ENCODE measurements at places on chromosomes 5 and 9. TPM values are rescaled to one million over a fixed set of nuclear protein-coding genes. Genes with fewer than 3 reads are reported as not detected.
A peak's percentile ranks its signal among the peaks of the same experiment; 100 is the strongest.

DNA sequence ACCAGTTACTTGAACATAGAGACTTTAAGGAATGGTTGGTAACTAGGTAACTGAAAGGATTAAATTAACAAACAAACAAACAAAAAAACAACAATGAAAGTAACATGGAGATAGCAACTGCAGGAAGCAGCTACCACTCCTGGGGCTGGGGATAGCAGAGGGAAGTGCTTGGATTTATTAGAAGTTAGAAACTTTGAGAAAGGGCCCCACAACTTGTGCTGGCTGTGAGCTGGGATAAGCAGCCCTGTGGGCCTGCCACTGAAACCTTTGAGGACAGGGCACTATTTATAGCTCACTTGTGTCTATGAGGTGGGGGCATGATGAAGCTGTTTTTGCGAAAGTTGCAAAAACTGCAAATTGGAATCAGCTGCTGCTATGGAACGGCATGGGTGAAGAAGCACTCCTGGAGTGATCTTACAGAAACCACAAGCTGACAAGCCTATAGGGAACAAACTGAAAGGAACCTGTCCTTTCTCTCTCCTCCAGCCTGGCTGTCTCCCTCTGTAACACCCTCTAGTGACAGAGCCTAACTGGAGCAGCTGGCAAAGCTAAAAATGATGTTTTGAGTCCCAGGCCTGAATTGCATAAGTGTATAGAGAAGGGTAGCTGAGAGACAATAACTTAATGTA is 91.4 kb upstream of the RANBP6 start:
- ATAC-seq = no peak

DNA sequence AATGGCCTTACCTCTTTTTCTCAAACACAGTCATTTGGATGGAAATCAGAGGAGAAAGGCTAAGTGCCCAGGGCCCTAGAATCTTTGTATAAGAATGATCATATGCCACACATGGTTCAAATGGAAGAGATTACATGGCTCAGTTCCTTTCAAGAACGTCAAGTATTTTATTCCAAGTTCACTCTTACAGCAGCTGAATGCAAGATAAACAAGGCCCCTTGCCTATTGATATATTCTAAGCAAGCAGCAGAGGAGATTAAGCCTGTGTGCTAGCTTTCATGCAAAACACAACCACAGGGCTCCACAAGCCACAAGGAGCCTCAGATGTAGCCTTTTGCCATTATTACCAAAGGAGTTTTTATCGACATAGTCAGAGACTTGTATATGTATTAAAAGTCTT is 55.3 kb upstream of the SLCO6A1 start:
- no peak for ATAC-seq

GRCh38 chr5:270340-270739 is 1.1 kb upstream of the PDCD6 start:
- no peak for ATAC-seq

SPEF2 gene
- 9.3 TPM for total RNA-seq

APBA1 gene
- total RNA-seq = 2.8 TPM

DNA sequence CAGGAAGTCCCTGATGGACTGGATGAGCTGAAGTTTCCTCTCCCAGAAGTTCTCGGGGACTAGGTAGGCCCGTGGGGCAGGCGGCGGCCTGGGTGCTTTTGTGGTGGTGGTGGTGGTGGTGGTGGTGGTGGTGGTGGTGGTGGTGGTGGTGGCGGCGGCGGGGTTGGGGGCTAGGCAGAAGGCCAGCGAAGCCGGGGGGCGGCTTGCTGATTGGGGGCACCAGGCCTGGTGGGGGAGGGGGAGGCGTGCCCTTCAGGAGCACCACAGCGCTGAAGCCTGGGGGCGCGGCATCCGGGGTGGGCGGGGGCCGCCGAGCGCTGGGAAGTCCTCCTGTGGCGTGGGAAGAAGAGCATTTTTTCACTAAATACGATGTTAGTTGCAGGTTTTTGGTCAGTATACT is 26.9 kb downstream of the SPATA31C1 start:
- ATAC-seq = no peak

PGM5 gene
- not detected for total RNA-seq

DNA sequence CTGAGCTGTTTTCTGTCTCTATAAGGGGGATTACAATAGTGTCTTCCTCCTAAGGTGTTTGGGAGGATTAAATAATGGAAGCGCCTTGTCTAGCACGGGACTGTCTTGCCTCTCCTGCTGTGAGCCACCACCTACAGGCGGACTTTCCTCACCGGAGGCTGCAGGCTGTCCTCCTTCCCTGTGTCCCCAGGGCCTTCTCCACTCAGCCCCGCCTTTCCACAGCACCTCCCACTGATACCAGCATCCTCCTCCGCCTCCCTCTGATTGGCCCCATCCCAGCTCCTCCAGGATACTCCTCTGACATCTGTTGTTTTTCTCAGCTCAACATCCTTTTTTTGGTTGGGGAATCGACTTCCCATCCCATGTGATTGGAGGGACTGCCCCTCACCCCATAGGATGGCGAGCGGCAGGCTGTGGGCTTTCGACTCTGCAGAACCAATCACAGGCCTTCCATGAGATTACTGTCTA is 851 bp upstream of the ZDHHC12 start:
- ATAC-seq = peak; percentile 57

RLN2 gene
- total RNA-seq = 2.9 TPM

- ATAC-seq = peak; percentile 72
These were observed 131.6 kb upstream of the NIPBL start for GRCh38 chr5:36744773-36745589.

- no peak for ATAC-seq
These were observed 5.0 kb downstream of the LAMC3 start for GRCh38 chr9:131013771-131014676.

GRCh38 chr5:179738742-179739141 is 6.1 kb downstream of the MAML1 start:
- ATAC-seq = peak; percentile 52

Data from activated T-helper 17 cell treated with anti-CD3 and anti-CD28 coated beads, Interleukin-2, amount 50 U/mL, for 72 hours (primary cell).